ENCODE measurements at places on chromosomes 16 and 17. TPM values are rescaled to one million over a fixed set of nuclear protein-coding genes. Genes with fewer than 3 reads are reported as not detected.

GRCh38 chr16:12178251-12178990, 201.9 kb downstream of the SNX29 start:
- no peaks in the 10 kb centered on the region for H3K27me3 ChIP-seq
- peak; percentile 86 for DNase-seq
- no peak overlapping the region for H3K27ac ChIP-seq
- no peaks in the 10 kb centered on the region for H3K36me3 ChIP-seq

GRCh38 chr16:27226476-27226875, 23.1 kb downstream of the KDM8 start:
- no peaks in the 10 kb centered on the region for H3K27me3 ChIP-seq
- H3K4me3 ChIP-seq, result no peak overlapping the region
- DNase-seq, result no peak
- no peaks in the 10 kb centered on the region for H3K36me3 ChIP-seq
- no peak overlapping the region for H3K27ac ChIP-seq

DNA sequence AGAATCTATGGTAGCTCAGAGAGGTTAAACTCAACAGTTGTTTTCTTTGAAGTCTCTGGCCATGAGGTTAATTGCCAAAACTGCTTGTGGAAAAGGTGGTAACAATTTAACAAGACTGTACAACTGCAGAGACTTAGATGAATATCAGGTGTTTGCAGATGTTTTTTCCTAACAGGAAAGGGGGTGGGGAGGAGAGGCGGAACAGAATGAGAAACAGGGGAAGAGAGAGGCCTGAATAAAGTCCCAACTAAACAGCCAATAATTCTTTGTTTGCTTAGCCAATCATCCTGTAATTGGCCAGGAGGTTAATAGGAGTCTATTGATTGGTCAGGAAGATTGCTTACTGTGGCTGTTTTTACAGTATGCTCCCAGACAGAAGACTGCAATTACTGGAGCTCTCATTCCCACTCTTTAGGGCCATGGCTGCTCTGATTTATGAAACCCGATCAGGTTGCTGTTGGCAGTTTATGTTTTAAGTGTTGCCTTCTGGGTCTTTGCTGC, 249.7 kb upstream of the TBX2 start:
- H3K4me1 ChIP-seq, result no peaks in the 10 kb centered on the region
- no peaks in the 10 kb centered on the region for H3K27me3 ChIP-seq
- H3K36me3 ChIP-seq, result no peaks in the 10 kb centered on the region

DNA sequence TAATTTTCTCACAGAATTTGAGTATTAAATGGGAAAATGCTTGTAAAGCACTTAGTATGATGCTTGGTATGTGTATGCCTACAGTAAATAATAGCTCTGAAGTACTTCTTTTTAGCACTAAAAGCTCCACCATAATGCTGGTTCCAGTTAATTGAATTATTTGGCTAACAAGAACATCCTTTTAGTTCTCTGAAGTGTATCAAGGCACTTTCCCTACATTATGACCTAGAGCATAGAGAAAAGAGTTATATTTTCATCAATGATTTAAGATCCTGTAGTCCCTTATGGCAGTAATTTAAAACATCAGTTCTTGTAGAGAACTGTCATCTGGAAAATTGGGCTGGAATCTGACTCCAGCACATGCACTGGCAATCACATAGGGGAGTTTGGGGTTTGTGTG, 21.9 kb upstream of the PHAF1 start:
- H3K27me3 ChIP-seq, result no peaks in the 10 kb centered on the region
- no peak overlapping the region for H3K27ac ChIP-seq
- no peak for DNase-seq
- peaks cover 11% of the 10 kb centered on the region for H3K36me3 ChIP-seq
- no peaks in the 10 kb centered on the region for H3K4me1 ChIP-seq

- peaks cover 3% of the 10 kb centered on the region for H3K4me1 ChIP-seq
- DNase-seq, result no peak
- H3K27ac ChIP-seq, result no peak overlapping the region
- no peaks in the 10 kb centered on the region for H3K27me3 ChIP-seq
Measured at GRCh38 chr17:44038604-44039011, 23.8 kb upstream of the TMEM101 start.

DNA sequence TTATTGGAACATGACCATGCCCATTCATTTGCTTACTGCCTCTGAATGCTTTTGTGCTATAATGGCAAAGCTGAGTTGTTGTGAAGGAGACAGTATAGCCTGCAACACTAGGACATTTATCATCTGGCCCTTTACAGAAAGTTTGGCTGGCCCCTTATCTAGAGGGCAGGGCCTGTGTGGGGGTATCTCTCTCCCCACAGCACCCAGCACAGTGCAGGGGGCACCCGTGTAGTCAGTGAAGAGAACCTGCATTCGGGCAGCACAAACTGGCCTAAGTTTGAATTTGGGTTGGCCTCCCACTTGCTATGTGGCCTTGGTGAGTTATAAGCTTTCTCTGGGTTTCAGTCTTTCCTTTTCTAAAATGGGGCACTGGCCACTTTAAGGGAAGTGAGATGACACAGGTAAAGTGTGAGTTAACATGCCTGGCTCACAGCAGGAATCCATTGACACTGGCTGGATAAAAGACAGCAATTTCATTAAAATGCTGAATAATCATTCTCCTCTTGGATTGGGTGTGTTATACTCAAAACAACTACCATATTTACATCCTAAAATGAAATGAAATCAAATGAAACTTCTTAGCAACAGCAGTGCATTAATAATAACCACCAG, 12.1 kb downstream of the UBE2O start:
- no peak overlapping the region for H3K4me3 ChIP-seq
- DNase-seq, result no peak
- H3K27me3 ChIP-seq, result no peaks in the 10 kb centered on the region
- no peaks in the 10 kb centered on the region for H3K36me3 ChIP-seq
- no peak overlapping the region for H3K27ac ChIP-seq

DNA sequence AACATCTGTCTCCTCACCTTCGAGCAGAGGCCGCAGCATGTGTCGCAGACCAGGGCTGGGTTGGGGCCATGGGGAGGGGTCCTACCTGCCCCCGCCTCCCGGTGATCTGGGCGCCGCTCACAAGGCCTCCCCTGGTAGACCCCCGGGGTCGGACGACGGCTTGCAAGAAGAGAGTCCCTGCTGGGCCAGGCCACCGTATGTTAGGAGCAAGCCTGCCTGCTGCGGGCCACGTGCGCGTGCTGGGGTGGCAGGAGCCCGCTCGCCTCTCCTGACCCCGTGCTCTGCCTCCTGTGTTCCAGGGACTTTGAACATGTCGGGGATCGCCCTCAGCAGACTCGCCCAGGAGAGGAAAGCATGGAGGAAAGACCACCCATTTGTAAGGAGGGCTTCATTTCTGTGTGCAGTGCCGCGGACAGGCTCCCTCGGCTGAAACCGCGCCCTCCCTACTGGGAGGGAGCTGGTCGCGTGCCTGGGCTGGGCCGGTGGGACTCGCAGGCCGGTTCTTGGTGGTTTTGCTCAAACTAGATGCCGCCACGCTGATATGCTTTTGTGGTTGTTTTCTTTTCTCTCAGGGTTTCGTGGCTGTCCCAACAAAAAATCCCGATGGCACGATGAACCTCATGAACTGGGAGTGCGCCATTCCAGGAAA, 4.4 kb downstream of the UBE2I start:
- no peak overlapping the region for H3K4me3 ChIP-seq
- peaks cover 29% of the 10 kb centered on the region for H3K36me3 ChIP-seq
- H3K27ac ChIP-seq, result no peak overlapping the region
- no peaks in the 10 kb centered on the region for H3K27me3 ChIP-seq

DNA sequence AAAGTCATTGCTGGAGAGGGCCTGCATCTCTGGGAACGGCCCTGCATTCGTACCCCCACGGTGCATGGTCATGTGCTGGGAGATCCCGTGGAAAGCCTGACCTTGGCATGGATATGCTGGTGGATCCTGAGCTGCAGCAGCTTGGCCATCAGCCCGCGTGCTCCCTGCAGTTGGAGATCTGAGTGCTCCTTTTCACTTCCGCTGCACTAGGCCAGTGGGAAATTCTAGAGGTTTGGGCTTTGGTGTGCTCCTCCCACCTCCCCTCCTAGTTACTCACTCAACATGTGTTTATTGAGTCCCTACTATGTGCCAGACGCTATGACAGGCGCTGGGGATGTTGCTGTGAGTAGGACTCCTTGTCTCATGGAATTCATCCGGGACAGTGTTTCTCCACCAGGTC, 91.1 kb downstream of the RGS9 start:
- H3K4me1 ChIP-seq, result peaks cover 10% of the 10 kb centered on the region
- H3K27ac ChIP-seq, result no peak overlapping the region
- H3K27me3 ChIP-seq, result peaks cover 10% of the 10 kb centered on the region
- H3K36me3 ChIP-seq, result no peaks in the 10 kb centered on the region
- H3K4me3 ChIP-seq, result no peak overlapping the region
- no peak for DNase-seq

DNA sequence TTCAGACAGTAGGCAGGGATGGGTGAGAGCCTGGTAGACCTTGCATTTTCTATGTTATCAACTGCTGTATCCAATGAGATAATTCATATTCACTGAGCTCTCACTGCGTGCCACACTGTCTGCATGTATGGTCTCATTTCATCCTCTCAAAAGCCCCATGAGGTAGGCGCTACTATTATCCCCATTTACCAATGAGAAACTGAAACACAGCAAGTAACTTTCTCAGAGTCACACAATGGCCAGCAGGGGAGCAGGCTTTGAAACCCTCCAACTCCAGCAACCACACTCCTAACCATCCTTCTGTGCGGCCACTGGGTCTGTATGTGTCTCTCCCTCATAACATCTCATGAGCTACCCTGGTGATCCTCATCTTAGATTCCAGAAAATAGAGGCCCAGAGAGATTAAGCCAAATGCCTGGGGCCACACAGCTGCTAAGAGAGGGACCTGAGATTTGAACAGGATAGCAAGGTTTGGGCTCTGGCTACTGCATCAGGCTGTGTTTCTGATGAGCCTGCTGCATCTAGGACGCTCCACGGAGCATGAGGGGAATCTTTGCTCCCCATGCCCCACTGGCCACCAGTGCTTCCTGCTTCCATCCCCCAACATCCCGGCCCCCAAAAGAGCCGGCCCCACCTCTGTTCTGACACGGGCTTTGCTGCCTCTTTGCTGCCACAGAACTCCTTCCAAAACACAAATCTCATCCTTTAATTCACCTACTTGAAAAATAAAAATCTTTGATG, 3.2 kb downstream of the CCR7 start:
- H3K36me3 ChIP-seq, result no peaks in the 10 kb centered on the region
- H3K4me3 ChIP-seq, result no peak overlapping the region
- peaks cover 34% of the 10 kb centered on the region for H3K27me3 ChIP-seq
- H3K4me1 ChIP-seq, result peaks cover 15% of the 10 kb centered on the region
- no peak for DNase-seq
- no peak overlapping the region for H3K27ac ChIP-seq

- no peak for DNase-seq
- no peak overlapping the region for H3K4me3 ChIP-seq
- no peak overlapping the region for H3K27ac ChIP-seq
- no peaks in the 10 kb centered on the region for H3K36me3 ChIP-seq
- no peaks in the 10 kb centered on the region for H3K4me1 ChIP-seq
Measured at GRCh38 chr16:53510704-53511070, 7.7 kb upstream of the AKTIP start.

DNA sequence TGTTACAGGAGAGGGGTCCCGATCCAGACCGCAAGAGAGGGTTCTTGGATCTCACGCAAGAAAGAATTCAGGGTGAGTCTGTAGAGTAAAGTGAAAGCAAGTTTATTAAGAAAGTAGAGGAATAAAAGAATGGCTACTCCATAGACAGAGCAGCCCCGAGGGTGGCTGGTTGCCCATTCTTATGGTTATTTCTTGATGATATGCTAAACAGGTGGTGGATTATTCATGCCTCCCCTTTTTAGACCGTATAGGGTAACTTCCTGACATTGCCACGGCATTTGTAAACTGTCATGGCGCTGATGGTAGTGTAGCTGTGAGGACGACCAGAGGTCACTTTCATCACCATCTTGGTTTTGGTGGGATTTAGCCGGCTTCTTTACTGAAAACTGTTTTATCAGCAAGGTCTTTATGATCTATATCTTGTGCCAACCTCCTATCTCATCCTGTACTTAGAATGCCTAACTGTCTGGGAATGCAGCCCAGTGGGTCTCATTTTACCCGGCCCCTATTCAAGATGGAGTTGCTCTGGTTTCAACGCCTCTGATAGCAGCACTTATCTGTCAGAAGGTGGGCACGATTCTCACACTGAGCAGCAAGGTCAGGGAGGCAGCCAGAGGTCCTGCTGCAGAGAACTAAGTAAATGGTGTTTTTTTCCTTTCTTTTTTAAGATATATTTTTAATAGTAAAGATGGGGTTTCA, 26.5 kb upstream of the XYLT2 start:
- H3K27ac ChIP-seq, result no peak overlapping the region
- H3K4me3 ChIP-seq, result no peak overlapping the region
- peaks cover 15% of the 10 kb centered on the region for H3K27me3 ChIP-seq
- H3K4me1 ChIP-seq, result no peaks in the 10 kb centered on the region

- no peak overlapping the region for H3K27ac ChIP-seq
- no peak for DNase-seq
- H3K4me3 ChIP-seq, result no peak overlapping the region
- peaks cover 15% of the 10 kb centered on the region for H3K36me3 ChIP-seq
Measured at GRCh38 chr16:22274916-22275315, 22.3 kb upstream of the POLR3E start.

- H3K4me3 ChIP-seq, result no peak overlapping the region
- H3K36me3 ChIP-seq, result peaks cover 21% of the 10 kb centered on the region
- no peaks in the 10 kb centered on the region for H3K27me3 ChIP-seq
- peak overlapping the region; percentile 6 for H3K27ac ChIP-seq
- no peak for DNase-seq
Measured at GRCh38 chr17:37518826-37519225, 29.1 kb downstream of the DUSP14 start.

- no peak overlapping the region for H3K4me3 ChIP-seq
- no peaks in the 10 kb centered on the region for H3K27me3 ChIP-seq
- no peaks in the 10 kb centered on the region for H3K36me3 ChIP-seq
- no peak overlapping the region for H3K27ac ChIP-seq
- DNase-seq, result no peak
Measured at GRCh38 chr16:84520725-84521496, 16.5 kb upstream of the MEAK7 start.

Gene TACO1
- 18.9 TPM for total RNA-seq

Gene MYO18A
- total RNA-seq, result 45.9 TPM

Gene ASPA
- total RNA-seq, result not detected

Gene CBX2
- total RNA-seq, result 6.7 TPM

Data from astrocyte (in vitro differentiated cells and primary cell).